Psoas muscle (tissue), 8 donors: ENCODE measurements at places on chromosomes 5 and 9. TPM values are rescaled to one million over a fixed set of nuclear protein-coding genes. Genes with fewer than 3 reads are reported as not detected.

The TMC1 gene
- polyA plus RNA-seq, result 0.05 TPM

The TAS2R1 gene
- polyA plus RNA-seq, result not detected

DNA sequence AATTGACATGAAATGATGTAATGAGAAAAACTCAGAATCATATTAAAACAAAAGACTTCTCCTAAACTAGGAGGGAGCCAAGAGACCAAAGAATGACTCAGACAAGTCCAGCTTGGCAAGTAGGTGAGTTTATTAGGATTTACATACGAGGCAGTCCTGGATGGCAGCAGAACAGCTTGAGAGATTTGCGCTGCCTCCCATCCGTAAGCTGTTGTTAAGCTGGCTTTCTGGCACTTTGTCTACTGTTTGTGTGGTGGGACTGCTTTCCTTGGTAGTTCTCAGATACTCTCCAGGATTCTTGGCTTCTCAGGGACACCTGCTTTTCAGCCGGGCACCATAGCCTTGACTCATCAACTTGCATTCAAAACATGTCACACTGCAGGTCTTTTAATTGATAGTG lies 57.6 kb downstream of the COX7C start:
- no peak for DNase-seq

GRCh38 chr9:27347889-27348288 lies 50.9 kb upstream of the EQTN start:
- DNase-seq, result no peak

GRCh38 chr5:73948720-73949119 lies 322.7 kb downstream of the ARHGEF28 start:
- DNase-seq, result no peak
